ENCODE measurements at places on chromosomes 3 and 15.

GRCh38 chr3:195850857-195851543 lies 39.3 kb upstream of the MUC4 start:
- peak; percentile 93 for DNase-seq

- DNase-seq = peak; percentile 89
These were observed 16.0 kb downstream of the HDAC11 start for GRCh38 chr3:13495921-13496723.

- no peak for DNase-seq
These were observed 22.4 kb downstream of the SQOR start for GRCh38 chr15:45657254-45657653.

- no peak for DNase-seq
These were observed 533.3 kb downstream of the NSUN3 start for GRCh38 chr3:94596141-94596540.

DNA sequence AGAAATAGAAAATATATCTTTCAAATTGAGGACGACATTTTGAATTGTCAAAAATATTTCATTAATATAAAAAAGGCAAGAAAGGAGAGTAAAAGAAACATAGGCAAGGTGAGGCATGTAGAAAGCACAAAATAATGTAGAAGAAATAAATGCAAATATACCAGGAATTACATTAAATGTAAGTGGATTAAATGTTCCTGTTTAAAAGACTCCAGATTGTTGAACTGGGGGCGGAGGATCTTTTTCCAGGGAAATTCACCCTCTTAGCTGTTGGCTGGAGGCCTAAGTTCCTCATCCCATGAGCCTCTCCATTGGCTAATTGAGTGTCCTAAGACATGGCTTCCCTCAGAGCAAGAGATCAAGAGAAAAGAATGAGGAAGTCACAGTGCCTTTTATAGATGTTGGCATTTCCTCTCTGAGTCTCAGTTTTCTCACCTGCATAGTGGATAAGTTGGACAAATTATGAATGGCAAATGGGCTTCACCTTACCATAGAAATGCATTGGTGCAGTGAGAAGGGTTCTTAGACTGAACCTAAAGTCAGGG lies 147.4 kb upstream of the SMAD3 start:
- DNase-seq = no peak

DNA sequence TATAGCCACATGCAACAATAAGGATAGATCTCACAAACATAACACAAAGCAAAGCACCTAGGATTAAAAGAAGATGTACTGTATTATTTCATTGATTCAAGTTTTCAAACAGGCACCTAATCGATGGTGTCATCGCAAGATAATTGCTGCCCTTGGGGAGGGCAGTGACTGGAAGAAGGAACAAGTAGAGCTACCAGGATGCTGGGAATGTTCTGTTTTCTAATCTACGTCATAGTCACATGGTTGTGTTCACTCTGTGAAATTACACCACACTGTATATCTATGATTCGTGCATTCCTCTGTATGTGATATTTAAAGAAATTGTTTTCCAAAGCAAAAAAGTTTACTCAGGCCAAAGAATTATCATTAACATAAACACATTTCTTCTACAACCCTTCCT lies 236.6 kb downstream of the FGF12 start:
- DNase-seq = no peak

DNA sequence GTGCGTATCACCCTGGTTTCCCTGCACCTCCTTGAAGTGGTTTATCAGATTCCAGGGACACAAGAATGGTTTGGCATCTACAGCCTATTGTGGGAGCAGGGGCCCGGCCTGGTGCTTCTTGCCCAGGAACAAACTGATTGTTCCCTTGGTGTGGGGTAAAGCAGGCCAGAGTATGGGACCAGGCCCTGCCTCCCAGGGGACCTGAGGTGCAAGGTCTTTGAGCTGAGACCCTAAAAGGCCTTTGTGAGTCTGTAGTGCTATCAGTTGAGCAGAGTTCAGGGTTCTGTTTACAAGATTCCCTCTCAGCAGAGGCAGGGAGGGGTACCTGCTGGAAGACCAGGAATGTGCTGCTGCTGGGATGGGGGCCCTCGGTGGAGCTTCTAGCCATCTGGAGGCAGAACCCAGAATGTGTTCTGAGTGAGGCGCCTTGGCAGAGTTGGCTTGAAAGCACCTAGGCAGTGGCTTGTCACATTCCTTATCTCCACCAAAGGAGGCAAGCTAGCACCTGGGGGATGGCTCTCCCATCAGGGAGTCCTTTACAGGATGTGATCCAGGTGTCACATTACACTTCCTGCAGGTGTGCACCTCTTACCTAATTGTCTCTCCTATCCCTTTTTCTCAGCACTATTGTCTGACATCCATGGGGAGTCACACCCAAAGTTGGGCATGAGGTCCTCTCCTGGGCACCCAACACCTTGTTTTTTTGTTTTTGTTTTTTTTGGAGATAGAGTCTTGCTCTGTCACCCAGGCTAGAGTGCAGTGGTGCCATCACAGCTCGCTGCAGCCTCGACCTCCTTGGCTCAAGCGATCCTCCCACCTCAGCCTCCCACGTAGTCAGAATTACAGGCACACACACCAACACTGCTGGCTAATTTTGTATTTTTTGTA lies 13.1 kb downstream of the FLNB start:
- DNase-seq = peak; percentile 64

All from islet precursor cell (in vitro differentiated cells).